Esophagus squamous epithelium (tissue), 5 donors: ENCODE measurements at places on chromosomes 16 and 17.

- H3K4me3 ChIP-seq, result peak overlapping the region; percentile 85
- peak overlapping the region; percentile 82 for H3K27ac ChIP-seq
- no peaks in the 10 kb centered on the region for H3K36me3 ChIP-seq
Measured at GRCh38 chr16:71723537-71724319, 773 bp downstream of the PHLPP2 start.

DNA sequence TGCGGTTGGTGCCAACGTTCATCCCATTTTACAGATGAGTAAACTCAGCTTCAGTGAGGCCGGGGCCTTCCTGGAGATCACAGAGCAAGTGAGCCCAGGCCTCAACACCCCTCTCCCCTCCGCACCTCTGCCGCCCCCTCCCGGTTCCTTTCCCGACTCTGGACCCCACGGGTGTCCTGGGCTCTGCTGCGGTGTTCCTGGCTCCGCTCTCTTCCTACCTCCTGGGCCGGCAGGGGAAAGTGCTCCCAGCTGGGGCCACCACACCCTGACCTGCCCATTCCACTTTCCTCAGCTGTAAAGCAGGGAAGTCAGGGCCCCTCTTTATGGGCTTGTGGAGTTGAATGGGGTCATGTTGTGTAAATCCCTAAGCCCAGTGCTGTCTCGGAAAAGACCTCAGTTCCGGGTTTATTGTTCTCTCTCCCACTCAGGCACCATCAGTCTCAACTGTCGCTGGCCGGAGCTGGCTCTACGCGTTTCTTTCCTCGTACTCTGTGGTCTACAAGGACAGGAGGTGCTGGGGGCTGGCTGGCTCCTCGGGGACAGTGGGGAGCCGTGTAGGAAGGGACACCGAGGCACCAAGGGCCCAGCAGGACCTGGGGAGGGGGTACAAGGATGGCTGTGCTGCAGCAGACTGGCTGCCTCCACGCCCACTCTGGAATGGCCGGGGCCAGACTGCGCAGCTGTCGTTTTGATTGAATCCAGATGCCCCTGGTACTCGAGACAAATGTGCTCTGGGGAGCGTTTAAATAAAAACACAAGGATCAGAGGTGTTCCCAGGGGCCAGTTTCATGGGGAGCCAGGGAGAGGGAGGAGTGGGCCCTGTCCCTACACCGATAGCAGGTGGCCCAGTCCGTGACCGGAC is 21.7 kb upstream of the ACSF3 start:
- DNase-seq, result no peak
- H3K4me1 ChIP-seq, result no peaks in the 10 kb centered on the region
- H3K36me3 ChIP-seq, result no peaks in the 10 kb centered on the region
- no peak overlapping the region for H3K27ac ChIP-seq
- no peak overlapping the region for H3K4me3 ChIP-seq

DNA sequence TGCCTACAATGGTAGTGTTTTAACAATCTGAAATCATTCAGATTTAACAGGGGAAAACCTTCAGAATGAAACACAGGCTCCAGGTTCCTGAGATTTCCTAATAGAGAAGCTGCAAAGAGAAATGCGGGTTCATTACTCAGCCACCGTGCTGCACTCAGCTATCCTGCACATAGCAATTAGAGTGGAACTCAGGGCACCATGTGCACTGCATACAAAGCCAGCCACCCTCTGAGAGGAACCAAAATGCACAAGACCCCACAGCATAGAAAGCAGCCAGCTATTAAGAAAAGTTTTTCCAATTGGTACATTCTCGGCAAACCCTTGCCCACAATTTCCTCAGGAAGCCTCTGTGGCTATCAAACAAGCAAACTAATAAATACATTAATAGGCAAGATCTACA is 37.4 kb downstream of the TOM1L2 start:
- no peaks in the 10 kb centered on the region for H3K27me3 ChIP-seq
- H3K27ac ChIP-seq, result no peak overlapping the region
- no peak overlapping the region for H3K4me3 ChIP-seq
- peaks cover 96% of the 10 kb centered on the region for H3K4me1 ChIP-seq

GRCh38 chr16:50585331-50585776 is 37.2 kb downstream of the NKD1 start:
- H3K27me3 ChIP-seq, result no peaks in the 10 kb centered on the region
- no peak for DNase-seq
- peak overlapping the region; percentile 51 for H3K27ac ChIP-seq
- H3K4me3 ChIP-seq, result no peak overlapping the region

DNA sequence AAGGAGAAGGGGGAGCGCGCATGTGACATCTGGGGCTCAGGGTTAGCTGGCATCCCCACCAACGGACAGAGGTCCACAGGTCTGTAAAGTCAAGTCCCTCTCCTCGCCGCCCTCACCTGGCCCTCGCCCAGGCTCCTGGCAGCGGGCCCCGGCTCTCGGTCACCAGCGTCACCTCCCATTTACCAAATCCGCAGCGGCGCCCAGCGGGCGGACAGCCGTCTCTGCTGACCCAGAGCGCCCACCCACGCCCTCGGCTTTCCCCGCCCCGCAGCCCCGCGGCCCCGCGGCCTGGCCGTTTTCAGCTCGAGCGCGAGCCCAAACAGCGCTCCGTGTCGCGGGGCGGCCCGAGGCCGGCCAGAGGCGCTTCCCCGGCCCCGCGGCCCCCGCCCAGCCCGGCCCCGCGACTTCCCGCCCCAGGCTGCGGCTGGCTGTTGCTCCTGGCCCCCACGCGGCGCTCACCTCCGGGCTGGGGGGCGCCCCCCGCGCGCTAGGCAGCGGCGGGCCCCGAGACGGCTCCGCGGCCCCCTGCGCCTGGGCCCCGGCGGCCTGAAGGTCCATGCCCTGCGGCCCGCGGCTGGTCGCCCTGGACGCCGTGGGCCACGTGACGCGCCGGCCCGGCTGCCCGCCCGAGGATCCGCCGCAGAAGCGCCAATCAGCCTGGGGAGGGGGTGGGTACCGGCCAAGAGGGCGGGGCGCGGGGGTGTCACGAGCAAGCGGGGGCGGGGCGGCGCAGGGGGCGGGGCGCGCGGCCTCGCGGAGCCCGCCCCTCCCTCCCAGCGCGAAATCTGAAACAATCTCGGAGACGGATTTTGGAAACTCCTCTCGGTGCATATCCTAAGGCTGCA is at the start of gene COPRS:
COPRS (minus strand) TSS at position 603 of the 845 bp plus-strand sequence; CDS start at position 558, 45 bp downstream.
- peaks cover 46% of the 10 kb centered on the region for H3K36me3 ChIP-seq
- H3K4me3 ChIP-seq, result peak within 1 kb of the TSS; percentile 90
- H3K27me3 ChIP-seq, result no peaks in the 10 kb centered on the region
- DNase-seq, result peak; percentile 29
- peak within 1 kb of the TSS; percentile 92 for H3K27ac ChIP-seq
- H3K4me1 ChIP-seq, result peaks cover 15% of the 10 kb centered on the region

GRCh38 chr17:50439008-50439407 is 13.0 kb downstream of the ACSF2 start:
- H3K27ac ChIP-seq, result no peak overlapping the region
- no peaks in the 10 kb centered on the region for H3K27me3 ChIP-seq
- DNase-seq, result no peak
- no peaks in the 10 kb centered on the region for H3K36me3 ChIP-seq
- H3K4me1 ChIP-seq, result peaks cover 7% of the 10 kb centered on the region

- no peaks in the 10 kb centered on the region for H3K36me3 ChIP-seq
- DNase-seq, result no peak
- H3K27ac ChIP-seq, result no peak overlapping the region
- no peaks in the 10 kb centered on the region for H3K27me3 ChIP-seq
Measured at GRCh38 chr16:13435415-13435814, 484.5 kb upstream of the ERCC4 start.

DNA sequence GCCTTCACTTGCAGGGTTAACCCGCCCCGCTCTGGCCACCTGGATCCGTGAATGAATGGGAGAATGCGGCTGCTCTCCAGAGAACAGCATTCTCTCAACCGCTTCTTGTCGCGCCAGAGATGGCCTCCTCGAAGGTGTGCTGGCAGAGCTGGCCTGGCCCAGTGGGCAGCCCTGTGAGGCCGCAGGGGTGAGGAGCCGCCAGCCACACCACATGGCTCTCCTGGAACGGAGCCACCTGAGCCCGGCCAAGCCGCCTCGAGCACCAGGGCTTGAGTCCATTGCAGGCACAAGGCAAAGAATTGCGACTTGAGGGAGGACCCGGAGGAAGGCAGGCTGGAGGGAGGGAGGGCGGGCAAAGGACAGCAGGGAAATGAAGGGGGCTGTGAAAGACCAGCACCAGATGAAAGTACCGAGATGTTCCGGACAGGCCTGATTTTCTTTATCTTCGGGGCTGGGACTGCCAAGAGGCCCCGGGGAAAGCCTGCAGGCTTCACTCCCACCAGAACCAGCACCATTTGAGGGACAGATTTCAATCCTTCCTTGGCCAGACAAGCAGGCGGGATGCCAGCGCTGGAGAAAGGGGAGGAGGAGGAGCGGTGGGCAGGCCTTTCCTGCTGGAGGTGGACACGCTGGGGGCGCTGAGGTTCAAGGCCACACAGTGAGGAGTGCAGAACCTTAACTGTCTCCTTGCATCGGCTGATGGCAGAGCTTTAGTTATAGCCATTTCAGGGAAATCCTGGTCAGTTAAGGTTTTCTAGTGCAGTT is 69.4 kb downstream of the MRC2 start:
- DNase-seq, result no peak
- H3K36me3 ChIP-seq, result no peaks in the 10 kb centered on the region
- no peak overlapping the region for H3K4me3 ChIP-seq
- no peak overlapping the region for H3K27ac ChIP-seq
- no peaks in the 10 kb centered on the region for H3K27me3 ChIP-seq

DNA sequence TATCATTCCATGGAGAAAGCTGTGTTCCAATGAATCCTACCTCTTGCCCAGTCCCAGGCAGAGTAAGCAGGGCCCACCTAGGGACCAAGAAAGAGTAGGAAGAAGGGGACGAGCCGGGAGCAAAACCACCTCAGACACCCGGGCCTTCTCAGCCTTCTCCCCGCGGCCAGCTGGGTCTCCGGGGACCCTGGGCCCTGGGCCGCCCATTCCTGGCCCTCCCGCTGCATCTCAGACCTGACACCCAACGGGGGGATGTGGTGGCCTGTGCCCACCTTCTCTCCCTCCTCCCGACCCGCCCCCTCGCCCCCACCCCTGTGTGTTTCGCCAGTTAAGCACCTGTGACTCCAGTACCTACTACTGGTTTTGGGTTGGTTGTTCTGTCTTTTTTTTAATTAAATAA is 11.4 kb upstream of the CACNG1 start:
- H3K27me3 ChIP-seq, result no peaks in the 10 kb centered on the region
- H3K4me3 ChIP-seq, result no peak overlapping the region
- no peak for DNase-seq
- H3K4me1 ChIP-seq, result no peaks in the 10 kb centered on the region
- no peaks in the 10 kb centered on the region for H3K36me3 ChIP-seq

DNA sequence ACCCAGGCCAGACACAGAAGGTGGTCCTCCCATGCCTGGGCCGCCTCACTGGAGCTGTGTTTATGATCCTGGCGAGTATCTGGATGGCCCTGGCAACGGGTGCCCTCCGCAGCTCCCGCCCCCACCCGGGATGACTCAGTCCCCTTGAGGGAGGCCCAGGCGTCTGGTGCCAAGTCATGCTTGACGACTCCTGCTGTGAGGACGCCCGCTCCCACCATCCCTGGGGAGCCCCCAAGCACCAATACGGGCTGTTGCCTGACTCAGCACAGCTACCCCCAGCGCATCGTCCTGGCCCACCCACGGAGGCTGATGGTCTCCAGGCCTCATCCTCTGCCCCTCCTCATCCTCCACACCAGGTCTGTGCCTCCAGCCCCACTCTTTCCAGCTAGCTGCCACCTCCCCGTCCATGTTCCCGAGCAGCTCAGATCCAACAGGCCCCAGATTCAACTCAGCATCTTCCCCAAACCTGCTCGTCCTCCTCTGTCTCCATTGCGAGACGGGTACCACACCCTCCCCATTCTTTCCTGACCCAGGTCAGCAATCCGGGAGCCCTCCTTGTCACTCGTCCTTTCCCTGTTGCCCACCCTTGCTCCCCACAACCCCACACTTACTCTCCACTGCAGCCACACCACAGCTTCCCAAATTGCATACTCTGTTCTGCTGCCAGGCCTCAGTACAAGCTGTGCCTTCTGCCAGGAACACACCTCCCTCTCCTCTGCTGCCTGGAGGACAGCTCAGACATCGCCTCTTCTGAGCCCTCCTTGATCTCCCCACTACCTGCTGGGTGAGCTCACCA is 2.6 kb downstream of the CAMKK1 start:
- H3K27ac ChIP-seq, result peak overlapping the region; percentile 88
- peaks cover 97% of the 10 kb centered on the region for H3K4me1 ChIP-seq
- no peak overlapping the region for H3K4me3 ChIP-seq

- no peak overlapping the region for H3K4me3 ChIP-seq
- no peak overlapping the region for H3K27ac ChIP-seq
- H3K36me3 ChIP-seq, result no peaks in the 10 kb centered on the region
- no peaks in the 10 kb centered on the region for H3K4me1 ChIP-seq
- DNase-seq, result no peak
Measured at GRCh38 chr17:56436142-56436541, 157.4 kb upstream of the NOG start.

- H3K27ac ChIP-seq, result no peak overlapping the region
- H3K4me3 ChIP-seq, result no peak overlapping the region
- H3K36me3 ChIP-seq, result no peaks in the 10 kb centered on the region
- no peak for DNase-seq
- H3K27me3 ChIP-seq, result peaks cover 11% of the 10 kb centered on the region
Measured at GRCh38 chr16:49439050-49439449, 65.4 kb downstream of the C16orf78 start.

DNA sequence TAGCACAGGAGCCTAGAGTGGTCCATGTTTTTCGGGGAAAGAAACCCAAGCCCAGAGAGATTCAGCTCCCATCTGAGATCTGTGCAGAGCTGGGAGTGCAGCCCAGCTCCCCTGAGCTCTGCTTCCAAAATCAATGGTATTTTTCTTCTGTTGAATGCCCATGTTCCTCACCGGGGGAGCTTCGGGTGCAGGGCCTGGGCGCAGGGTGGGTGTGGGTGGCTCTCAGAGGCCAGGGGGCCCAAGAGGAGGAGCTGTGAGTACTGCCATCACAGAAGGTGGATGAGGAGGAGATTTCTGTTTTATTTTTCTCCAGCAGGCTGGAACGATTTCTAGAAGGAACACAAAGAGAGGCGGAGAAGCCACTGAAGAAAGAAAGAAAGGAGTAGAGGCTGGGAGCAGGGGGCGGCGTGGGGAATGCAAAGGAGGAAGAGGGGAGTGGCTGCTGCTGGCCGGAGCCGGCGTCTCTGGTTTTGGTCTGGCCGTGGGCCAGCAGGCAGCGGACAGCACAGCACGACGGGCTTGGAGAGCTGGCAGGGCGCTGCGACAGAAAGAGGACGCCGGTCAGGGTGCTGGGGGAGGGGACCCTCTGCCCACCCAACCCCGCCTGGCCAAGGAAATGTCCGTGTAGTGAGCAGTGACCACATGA is 76.2 kb upstream of the KSR1 start:
- H3K27me3 ChIP-seq, result peaks cover 3% of the 10 kb centered on the region
- H3K27ac ChIP-seq, result no peak overlapping the region
- H3K4me1 ChIP-seq, result peaks cover 38% of the 10 kb centered on the region
